ENCODE measurements at places on chromosomes 2 and 18. TPM values are rescaled to one million over a fixed set of nuclear protein-coding genes. Genes with fewer than 3 reads are reported as not detected.

The CNGA3 gene
- total RNA-seq = not detected

GRCh38 chr2:160576054-160576499, 82.5 kb upstream of the RBMS1 start:
- no peaks in the 10 kb centered on the region for H3K36me3 ChIP-seq
- no peak for DNase-seq
- H3K27ac ChIP-seq = no peak overlapping the region

- no peaks in the 10 kb centered on the region for H3K4me1 ChIP-seq
- no peak for DNase-seq
- H3K4me3 ChIP-seq = no peak overlapping the region
These were observed 122.1 kb upstream of the SALL3 start for GRCh38 chr18:78857314-78858150.

DNA sequence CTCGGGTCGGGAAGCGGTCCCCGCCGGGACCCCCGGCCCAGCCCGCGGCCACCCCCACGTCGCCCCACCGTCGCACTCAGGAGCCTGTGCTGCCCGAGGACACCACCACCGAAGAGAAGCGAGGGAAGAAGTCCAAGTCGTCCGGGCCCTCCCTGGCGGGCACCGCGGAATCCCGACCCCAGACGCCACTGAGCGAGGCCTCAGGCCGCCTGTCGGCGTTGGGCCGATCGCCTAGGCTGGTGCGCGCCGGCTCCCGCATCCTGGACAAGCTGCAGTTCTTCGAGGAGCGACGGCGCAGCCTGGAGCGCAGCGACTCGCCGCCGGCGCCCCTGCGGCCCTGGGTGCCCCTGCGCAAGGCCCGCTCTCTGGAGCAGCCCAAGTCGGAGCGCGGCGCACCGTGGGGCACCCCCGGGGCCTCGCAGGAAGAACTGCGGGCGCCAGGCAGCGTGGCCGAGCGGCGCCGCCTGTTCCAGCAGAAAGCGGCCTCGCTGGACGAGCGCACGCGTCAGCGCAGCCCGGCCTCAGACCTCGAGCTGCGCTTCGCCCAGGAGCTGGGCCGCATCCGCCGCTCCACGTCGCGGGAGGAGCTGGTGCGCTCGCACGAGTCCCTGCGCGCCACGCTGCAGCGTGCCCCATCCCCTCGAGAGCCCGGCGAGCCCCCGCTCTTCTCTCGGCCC, 13.6 kb downstream of the SPEG start:
- no peaks in the 10 kb centered on the region for H3K4me1 ChIP-seq
- no peaks in the 10 kb centered on the region for H3K36me3 ChIP-seq
- H3K4me3 ChIP-seq = no peak overlapping the region
- H3K27me3 ChIP-seq = no peaks in the 10 kb centered on the region
- no peak overlapping the region for H3K27ac ChIP-seq
- DNase-seq = no peak
